T-helper 17 cell (primary cell): ENCODE measurements at places on chromosomes 4 and X. TPM values are rescaled to one million over a fixed set of nuclear protein-coding genes. Genes with fewer than 3 reads are reported as not detected.

DNA sequence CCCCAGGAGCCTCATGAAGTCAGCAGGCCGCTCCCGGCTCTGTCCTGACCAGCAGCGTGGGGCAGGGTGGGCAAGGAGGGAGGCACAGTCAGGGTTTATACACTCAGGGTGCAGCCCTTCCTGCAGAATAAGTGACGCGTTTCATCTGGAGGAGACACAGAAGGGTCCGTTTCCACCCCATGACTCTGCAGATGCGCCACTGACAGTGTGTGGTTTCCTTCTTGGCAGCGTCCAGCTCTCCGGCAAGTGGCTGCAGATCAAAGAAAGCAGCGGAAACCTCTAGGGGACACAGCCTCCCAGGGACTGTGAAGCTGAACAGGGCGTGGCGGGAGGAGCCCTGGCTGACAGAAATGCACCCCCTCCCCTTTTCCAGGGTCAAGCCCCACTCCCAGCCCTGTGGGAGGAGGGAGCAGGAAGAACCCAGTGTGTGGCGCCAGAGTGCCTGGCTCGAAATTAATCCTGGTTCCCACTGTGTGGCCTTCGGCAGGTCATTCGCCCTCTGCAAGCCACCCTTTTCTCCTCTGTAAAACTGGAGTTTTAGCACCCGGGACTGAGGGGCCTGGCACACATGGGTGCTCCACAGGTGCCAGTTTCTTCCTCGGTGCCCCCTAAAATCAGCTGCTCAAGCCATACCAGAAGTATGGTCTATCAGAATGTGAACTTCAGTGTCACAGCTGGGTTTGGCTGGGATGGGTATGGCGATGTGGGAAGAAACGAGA, 17.3 kb upstream of the TBC1D14 start:
- H3K4me1 ChIP-seq: peaks cover 16% of the 10 kb centered on the region
- no peak for DNase-seq
- no peaks in the 10 kb centered on the region for H3K36me3 ChIP-seq
- peak overlapping the region; percentile 83 for H3K27ac ChIP-seq
- no peaks in the 10 kb centered on the region for H3K27me3 ChIP-seq

IL1RAPL2 gene
- not detected for total RNA-seq

SMIM43 gene
- not detected for total RNA-seq

GRCh38 chrX:140087875-140088274, 122.6 kb upstream of the CXorf66 start:
- no peaks in the 10 kb centered on the region for H3K27me3 ChIP-seq
- H3K27ac ChIP-seq: no peak overlapping the region
- peaks cover 6% of the 10 kb centered on the region for H3K4me1 ChIP-seq
- H3K4me3 ChIP-seq: no peak overlapping the region
- no peak for DNase-seq

DNA sequence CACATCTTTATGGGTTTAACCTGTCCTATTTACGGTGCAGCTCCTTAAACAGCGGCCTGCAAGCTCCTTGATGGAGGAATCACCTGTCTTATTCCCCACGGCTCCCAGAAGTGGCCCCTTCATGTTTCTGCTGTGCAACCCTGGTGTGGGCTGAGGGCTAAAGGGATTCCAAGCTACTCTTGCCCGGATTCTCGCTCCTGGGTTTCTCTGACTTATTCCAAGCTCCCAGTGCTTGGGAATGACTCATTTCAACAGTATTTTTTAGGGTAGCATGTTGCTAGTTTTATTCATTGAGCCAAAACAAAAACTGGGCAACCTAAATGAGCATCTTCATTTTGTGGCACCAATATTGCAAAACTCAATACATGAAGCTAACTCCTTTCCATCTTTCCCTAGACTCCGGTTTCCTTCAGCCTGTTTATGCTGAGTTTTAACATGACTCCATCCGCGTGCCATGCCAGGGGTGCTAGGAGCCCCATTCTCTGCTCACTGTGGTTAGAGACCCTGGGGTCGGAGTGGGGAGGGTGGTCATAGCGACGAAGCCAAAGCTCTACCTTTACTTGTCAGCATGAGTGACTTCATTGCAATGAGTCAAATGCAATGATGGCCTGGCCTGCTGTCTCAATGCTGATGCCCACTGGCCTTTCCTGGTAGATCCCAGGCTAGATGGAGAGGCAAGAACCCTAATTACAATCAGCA, 349.7 kb downstream of the NR3C2 start:
- no peaks in the 10 kb centered on the region for H3K27me3 ChIP-seq
- H3K4me3 ChIP-seq: no peak overlapping the region
- H3K27ac ChIP-seq: no peak overlapping the region
- H3K36me3 ChIP-seq: no peaks in the 10 kb centered on the region
- H3K4me1 ChIP-seq: peaks cover 11% of the 10 kb centered on the region
- no peak for DNase-seq
